Lung (tissue), 17 donors: ENCODE measurements at places on chromosomes 12 and 14. TPM values are rescaled to one million over a fixed set of nuclear protein-coding genes. Genes with fewer than 3 reads are reported as not detected.
A peak's percentile ranks its signal among the peaks of the same experiment; 100 is the strongest.

The CPNE8 gene
- 9.2 TPM for polyA plus RNA-seq

The SCARB1 gene
- 11.9 TPM for polyA plus RNA-seq

The CEBPE gene
- 3.5 TPM for polyA plus RNA-seq

The GUCY2C gene
- 0.02 TPM for polyA plus RNA-seq

The CSRP2 gene
- polyA plus RNA-seq = 21.9 TPM

The LRRC10 gene
- polyA plus RNA-seq = not detected

The INHBE gene
- polyA plus RNA-seq = not detected

The TEX52 gene
- polyA plus RNA-seq = not detected

The RNASE9 gene
- polyA plus RNA-seq = not detected

GRCh38 chr14:89575386-89576061 is 158.5 kb upstream of the FOXN3 start:
- no peak overlapping the region for H3K27ac ChIP-seq
- H3K4me3 ChIP-seq = no peak overlapping the region
- DNase-seq = peak; percentile 39
- H3K36me3 ChIP-seq = no peaks in the 10 kb centered on the region

DNA sequence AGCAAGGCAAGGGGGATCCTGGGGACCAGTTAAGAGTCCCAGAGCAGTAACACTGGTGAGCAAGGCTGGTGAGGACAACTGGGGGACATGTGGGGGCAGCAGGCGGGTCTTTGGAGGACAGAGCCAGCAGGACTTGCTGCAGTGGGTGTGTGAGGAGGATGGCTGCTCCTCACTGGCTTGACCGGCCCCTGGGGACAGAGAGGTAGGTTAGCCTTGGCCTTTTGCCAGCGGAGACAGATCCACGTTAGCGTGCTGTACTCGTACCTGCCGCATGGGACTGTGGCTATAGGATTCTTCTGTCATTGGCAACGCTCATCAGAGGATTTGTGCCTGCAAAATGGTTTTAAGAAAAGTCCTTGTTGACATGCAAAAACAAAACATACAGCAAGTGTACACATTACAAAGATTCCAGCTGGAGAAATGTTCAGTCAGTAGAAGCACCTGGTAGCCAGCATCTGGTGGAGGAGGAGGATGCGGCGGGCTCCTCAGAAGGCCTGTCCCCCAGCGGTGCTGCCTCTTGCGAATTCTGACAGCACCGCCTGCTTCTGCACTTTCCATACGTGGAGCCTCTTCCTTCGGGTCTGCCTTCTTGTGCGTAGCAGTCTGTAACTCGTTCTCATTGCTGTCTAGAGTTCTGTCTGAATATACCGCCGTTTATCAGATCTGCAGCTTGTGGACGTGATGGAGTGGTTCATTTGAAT is 91.3 kb downstream of the EP400 start:
- no peaks in the 10 kb centered on the region for H3K4me1 ChIP-seq
- H3K27me3 ChIP-seq = no peaks in the 10 kb centered on the region
- no peak for DNase-seq

DNA sequence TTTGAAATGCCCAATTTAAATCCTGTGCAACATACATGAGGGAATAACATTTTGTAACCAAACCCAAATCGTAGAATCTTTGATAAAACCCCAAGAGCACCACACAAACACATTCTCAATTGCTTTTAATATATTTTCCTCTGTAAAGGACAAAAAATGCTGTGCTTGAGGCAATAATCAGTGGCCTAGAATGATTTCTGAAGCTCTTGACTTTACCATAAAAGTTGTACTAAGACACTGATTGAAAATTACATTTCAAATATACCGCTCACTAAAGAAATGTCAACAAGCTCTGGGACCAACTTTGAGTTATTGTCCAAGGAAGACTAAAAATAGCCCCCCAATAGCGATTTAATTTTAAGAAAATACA is 1.5 kb downstream of the EML5 start:
- DNase-seq = no peak
- no peak overlapping the region for H3K27ac ChIP-seq
- no peaks in the 10 kb centered on the region for H3K27me3 ChIP-seq

DNA sequence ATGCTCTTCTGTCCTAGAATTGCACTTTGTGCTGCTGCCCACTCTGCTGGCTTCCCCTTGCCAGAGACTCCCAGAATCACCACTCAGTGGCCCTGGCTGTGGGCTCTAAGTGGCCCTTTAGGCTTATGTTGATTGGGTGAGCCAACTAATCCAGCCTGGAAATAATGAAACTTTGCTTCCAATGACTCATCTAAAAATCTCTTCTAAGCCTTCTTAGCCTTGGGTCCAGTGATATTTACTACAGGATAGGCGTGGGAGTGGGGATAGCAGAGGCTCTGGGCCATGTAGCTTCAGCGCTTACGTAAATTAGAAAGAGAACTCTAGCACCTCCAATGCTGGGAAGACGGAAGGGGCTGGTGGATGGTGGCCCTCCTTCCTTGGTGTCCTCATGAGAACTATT is 137.9 kb downstream of the TTC8 start:
- no peaks in the 10 kb centered on the region for H3K27me3 ChIP-seq
- no peak for DNase-seq
- H3K4me3 ChIP-seq = no peak overlapping the region
- no peaks in the 10 kb centered on the region for H3K36me3 ChIP-seq
- no peak overlapping the region for H3K27ac ChIP-seq
- no peaks in the 10 kb centered on the region for H3K4me1 ChIP-seq

DNA sequence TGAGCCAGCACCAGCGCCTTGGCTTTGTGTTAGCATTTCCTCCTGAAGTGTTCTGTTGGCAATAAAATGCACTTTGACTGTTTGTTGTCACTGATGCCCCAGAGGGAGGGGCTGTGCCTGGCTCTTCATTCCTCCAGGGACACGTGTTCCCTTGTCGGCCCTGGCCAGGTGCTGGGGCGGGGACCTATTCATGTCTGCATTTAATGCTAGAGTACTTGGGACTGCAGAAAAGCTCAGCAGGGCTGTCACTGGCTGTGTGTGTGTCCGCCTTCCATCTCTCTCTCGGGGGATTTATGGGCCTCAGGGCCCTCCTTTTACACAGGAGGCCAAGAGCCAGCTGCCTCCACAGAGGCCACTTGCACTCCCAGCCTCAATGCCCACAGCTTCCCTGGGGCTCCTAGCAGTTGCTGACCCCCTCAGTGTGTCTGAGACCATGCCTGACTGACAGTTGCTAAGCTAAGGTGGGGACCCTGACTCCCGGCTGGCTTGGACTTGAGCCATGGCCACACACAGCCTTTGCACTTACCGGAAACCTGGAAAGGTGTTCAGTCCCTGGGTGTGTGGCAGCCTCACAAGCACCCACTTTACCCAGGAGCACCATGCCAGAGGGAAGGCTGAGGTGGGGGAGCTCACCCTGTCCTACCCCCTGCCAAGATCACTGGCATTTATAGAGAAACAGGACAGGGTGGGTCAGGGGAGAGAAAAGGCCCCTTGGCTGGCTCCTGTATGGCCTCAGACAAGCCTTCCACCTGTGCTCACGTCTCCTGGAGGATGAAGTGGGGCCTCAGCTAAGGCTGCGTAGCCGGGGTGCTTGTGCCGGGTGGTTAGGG is 27.8 kb downstream of the HIP1R start:
- DNase-seq = no peak
- H3K27me3 ChIP-seq = no peaks in the 10 kb centered on the region
- H3K4me1 ChIP-seq = no peaks in the 10 kb centered on the region
- H3K36me3 ChIP-seq = peaks cover 12% of the 10 kb centered on the region
- H3K27ac ChIP-seq = no peak overlapping the region

DNA sequence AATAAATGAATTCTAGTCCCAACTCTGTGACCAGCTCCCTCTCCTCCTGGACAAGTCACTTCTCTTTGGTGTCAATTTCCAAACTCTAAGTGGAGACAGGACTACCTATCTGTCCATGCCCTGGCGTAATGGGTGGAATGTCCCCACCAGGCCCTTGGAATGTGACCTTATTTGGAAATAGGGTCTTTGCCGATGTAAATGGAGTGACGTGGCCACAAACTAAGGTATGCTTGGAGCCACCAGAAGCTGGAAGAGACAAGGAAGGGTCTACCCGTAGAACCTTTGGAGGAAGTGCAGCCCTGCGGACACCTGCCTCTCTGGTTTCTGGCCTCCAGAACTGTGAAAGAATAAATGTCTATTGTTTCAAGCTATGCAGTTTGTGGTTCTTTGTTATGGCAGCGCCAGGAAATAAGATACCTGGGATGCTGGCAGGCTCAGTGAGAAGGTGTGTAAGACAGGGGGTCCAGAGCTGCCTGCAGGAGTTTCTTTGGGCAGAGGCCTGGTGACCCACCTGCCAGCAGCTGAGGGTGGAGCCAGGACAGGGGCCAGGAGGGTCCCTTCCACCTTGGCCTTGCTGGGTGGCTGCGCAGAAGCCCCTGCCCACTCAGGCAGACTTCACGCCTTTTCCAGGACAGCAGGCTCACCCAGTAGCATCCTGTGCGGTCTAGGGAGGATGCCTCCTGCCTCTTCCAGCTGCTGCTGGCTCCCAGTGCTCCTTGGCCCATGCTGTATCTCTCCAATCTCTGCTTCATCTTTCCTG is 45.8 kb downstream of the ARL6IP4 start:
- no peaks in the 10 kb centered on the region for H3K36me3 ChIP-seq
- DNase-seq = no peak
- no peaks in the 10 kb centered on the region for H3K27me3 ChIP-seq
- no peak overlapping the region for H3K4me3 ChIP-seq
- no peaks in the 10 kb centered on the region for H3K4me1 ChIP-seq

GRCh38 chr12:116165036-116165425 is 112.5 kb downstream of the MED13L start:
- DNase-seq = no peak
- H3K4me1 ChIP-seq = peaks cover 11% of the 10 kb centered on the region
- no peaks in the 10 kb centered on the region for H3K36me3 ChIP-seq
- no peak overlapping the region for H3K4me3 ChIP-seq
- H3K27me3 ChIP-seq = no peaks in the 10 kb centered on the region

GRCh38 chr12:127272864-127273263 is 994.1 kb upstream of the TMEM132C start:
- no peak overlapping the region for H3K27ac ChIP-seq
- no peak for DNase-seq
- no peaks in the 10 kb centered on the region for H3K4me1 ChIP-seq

DNA sequence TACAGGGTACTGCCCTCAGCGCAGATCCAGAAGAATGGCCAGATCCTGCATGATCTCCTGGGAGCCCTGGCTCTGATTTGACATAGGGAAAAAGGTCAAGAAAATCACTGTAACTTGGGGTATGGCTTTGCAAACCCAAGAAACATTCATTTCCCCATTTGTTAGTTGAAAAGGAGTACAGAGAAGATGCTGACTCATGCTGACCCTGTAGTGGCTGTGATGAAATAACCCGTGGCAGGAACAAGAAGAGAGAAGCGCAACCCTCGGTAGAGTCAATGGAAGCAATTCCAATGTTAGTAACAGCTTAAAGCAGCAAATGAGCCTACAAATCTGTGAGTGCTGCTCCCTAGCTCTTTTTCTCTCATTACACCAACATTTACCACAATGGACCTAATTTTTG is 281.6 kb upstream of the NPAS3 start:
- no peaks in the 10 kb centered on the region for H3K36me3 ChIP-seq
- peak overlapping the region; percentile 75 for H3K27ac ChIP-seq
- peak; percentile 12 for DNase-seq

DNA sequence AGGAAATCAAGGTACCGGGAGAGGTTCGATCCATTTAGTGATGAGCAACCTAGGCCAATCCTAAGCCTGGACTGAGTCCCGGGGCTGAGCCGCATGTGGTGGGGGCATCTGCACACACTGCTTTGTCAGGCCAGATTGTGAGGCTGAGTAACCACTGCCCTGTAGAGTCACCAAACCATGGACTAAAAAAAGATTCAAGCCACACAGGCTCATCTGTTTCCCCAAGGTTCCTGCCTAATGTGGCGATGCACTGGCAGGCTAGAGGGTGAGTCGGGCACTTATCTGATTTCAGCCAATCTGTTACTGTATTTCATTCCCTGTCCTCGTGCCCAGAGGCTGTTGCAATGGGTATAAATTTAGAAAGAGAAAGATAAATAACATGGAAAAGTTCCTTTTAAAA is 140.8 kb downstream of the TTC7B start:
- no peak overlapping the region for H3K4me3 ChIP-seq
- H3K27ac ChIP-seq = no peak overlapping the region
- no peaks in the 10 kb centered on the region for H3K36me3 ChIP-seq
- H3K27me3 ChIP-seq = no peaks in the 10 kb centered on the region
- no peak for DNase-seq
